H54 (cell line): ENCODE measurements at places on chromosomes 2 and 18.

- DNase-seq: no peak
These were observed 146.7 kb downstream of the TSN start for GRCh38 chr2:121902171-121902591.

DNA sequence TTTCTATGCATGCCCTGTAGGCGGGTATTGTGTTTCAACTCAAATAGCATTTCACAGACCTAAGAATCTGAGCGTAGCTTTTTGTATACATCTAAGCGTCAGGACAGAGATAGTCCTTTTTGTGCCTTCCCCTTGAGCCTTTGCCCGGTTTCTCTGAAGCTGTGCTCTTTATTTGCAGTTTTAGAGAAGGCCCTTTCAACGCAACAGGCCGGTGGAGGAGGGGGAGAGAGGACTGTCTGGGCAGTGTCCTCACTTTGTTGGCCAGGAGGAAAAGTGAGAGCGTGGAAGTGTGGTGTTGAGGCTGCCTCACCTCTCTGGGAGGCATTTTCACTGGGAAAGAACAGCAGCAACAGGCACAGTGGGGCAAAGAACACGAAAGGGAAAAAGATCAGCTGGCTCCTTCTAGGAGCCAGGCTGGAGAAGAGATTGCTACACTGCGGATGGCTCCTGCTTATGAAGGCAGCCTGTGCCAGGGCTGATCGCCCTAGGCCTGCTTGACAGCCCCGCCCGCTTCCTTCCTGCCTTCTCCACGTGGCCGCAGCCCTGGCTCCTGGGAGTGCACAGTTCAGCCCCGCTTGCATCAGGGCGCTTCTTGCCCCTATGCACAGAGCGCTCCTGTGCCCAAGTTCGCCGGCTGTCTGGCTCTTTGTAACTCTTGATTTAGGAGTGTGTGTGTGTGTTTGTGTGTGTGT lies 195.6 kb upstream of the POU3F3 start:
- no peak for DNase-seq

DNA sequence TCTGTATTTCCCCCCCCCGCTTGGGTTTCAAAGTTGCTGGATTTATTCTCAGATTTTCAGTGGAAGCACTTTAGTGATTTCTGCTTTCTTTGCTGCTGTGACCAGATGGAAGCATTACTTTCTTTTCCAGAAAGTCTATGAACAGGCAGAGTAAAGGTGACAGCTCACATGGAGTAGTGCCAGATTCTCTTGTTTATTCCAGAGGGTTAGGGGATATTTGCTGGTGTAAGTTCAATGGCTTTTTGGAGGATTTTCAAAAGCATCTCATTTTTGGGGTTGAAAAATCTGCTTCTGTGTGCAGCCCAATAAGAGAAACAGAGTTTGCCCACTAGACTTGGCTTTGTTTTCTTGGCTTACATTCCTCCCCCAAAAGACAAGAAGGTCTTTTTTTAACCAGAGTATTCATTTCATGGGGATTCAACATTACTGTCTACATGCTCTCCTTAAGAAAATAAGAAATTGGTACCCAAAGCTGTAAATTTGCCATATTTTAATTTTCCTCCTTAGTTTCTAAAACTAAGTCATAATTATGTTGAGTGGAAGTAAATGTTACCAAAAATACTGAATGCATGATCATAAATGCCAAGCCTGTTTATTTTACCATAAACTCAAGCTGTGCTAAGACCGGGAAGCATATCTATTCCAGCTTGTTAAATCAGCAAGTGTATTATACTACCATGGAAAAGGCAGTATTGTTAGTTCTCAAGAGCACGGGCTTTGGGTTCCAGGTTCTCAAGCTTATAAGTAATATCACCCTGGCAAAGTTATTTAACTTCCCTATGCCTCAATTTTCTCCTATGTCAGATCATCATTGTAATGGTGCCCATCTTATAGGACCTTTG lies 557.2 kb downstream of the CPS1 start:
- no peak for DNase-seq

DNA sequence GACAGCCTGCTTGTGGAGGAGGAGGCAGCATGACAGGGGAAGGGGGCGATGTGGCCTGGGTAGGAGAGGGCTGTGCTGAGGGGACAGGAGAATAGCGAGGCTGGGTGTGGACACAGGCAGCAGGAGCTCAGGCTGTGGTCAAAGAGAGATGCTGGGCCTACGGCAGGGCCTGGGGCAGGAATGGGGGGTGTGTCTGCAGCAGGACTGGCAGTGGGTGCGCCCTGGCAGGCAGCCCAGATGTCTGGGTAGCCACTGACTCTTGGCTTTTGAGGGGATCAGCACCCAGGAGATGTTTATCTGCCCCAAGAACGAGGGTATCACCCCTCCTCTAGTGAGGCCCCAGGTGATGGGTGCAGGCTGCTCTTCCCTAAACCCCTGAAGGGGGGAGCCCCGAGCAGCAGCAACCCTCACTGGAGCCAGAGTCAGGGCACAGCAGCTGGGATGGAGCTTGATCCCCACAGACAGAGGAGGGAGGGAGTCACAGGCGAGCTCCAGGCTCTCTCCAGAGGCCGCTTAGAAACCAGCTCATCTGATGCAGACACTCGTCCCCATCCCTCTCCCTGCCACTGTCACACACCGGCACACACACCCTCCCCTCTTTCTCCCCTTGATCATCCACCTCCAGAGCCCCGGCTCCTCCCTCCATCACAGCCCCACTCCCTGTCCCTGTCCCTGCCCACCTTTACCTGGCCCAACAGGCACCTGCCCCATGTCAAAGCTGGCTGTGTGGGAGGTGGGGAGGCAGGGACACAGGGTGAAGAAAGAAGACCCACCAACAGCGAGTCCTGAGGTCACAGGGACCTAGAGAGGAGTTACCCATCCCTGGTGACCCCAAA lies 29.8 kb upstream of the TNS1 start:
- no peak for DNase-seq

DNA sequence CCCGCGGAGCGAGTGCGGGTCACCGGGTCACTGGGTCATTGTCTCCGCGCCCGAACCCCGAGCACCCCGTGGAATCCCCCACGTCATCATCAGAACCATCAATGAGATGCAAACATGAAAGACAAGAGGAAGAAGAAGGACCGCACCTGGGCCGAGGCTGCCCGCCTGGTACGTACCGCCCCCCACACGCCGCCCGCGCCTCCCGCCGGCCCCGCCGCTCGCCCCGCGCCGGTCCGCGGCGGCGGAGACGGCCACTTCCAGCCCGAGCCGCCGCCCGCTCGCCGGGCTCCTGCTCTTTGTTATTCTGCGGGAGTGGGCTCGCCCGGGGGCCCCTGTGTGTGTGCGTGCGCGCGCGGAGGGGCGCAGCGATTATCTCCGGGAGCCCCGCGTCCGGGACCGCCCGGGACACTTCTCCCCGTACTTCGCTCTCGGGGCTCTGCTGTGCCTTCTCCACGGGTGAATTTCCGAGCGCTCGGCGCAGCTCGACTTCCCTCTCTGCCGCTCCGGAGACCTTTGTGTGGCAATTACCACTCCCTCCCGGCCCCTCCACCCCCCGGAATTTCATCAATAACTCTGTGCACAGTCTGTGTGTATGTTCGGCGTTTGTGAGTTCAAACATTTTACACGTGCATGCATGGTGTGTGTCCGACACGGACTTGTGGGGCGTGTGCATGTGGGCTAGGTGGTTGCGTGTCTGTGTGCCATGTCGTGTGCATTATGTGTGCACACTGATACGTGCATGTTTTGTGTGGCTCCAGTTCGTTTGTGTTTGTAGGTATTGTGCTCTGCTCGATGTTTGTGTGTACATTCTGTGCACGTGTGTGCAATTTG lies 714 bp downstream of the ASXL3 start:
- no peak for DNase-seq

GRCh38 chr2:20288642-20289340 lies 61.9 kb downstream of the PUM2 start:
- DNase-seq: peak; percentile 23

- no peak for DNase-seq
These were observed 85.7 kb upstream of the GALNT13 start for GRCh38 chr2:153786016-153786415.

- DNase-seq: no peak
These were observed 67.5 kb downstream of the CSRNP3 start for GRCh38 chr2:165536851-165537499.

- DNase-seq: peak; percentile 62
These were observed 31.1 kb upstream of the ACTR3 start for GRCh38 chr2:113858764-113859163.

GRCh38 chr2:168854651-168855050 lies 35.6 kb downstream of the SPC25 start:
- no peak for DNase-seq

GRCh38 chr2:20916604-20917286 lies 93.8 kb upstream of the LDAH start:
- peak; percentile 17 for DNase-seq

DNA sequence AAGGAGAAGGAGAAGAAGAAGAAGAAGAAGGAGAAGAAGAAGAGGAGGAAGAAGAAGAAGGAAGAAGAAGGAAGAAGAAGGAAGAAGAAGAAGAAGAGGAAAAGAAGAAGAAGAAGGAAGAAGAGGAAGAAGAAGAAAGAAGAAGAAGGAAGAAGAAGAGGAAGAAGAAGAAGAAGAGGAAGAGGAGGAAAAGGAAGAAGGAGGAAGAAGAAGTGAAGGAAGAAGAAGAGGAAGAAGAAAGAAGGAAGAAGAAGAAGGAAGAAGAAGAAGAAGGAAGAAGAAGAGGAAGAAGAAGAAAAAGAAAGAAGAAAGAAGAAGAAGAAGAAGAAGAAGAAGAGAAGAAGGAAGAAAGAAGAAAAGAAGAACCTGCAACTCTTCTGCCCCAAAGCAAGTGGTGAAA lies 942.0 kb downstream of the DPP10 start:
- DNase-seq: no peak

- no peak for DNase-seq
These were observed 921.4 kb downstream of the TRIB2 start for GRCh38 chr2:13638181-13638580.

DNA sequence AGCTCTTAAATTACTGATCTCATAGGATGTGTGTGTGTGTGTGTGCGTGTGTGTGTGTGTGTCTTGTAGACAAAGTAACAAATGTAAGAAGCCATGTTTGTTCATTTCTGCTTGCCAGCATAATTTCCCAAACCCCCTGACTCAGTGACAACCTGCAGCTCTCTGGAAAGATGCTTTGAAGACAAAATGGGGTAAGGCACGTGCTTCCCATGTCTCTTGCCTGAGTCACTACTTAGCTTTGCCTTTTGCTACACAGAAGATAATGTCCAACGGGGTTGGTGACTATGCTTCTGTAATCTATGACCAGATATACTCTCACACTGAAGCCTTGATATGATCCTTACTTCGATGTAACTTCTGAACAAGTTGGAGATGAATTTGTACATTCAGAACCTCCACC lies 332.0 kb downstream of the SLC4A3 start:
- no peak for DNase-seq

GRCh38 chr2:157837851-157838441 lies 38.2 kb downstream of the ACVR1 start:
- DNase-seq: no peak
